Stomach (tissue), 19 donors: ENCODE measurements at places on chromosomes 1 and 21. TPM values are rescaled to one million over a fixed set of nuclear protein-coding genes. Genes with fewer than 3 reads are reported as not detected.
A peak's percentile ranks its signal among the peaks of the same experiment; 100 is the strongest.

- no peak for DNase-seq
These were observed 6.0 kb upstream of the TFF3 start for GRCh38 chr21:42321231-42321630.

- no peak for DNase-seq
These were observed 17.0 kb downstream of the NSL1 start for GRCh38 chr1:212774584-212774983.

GRCh38 chr1:179128520-179128919 lies 46.6 kb downstream of the TOR3A start:
- DNase-seq, result peak; percentile 41

DNA sequence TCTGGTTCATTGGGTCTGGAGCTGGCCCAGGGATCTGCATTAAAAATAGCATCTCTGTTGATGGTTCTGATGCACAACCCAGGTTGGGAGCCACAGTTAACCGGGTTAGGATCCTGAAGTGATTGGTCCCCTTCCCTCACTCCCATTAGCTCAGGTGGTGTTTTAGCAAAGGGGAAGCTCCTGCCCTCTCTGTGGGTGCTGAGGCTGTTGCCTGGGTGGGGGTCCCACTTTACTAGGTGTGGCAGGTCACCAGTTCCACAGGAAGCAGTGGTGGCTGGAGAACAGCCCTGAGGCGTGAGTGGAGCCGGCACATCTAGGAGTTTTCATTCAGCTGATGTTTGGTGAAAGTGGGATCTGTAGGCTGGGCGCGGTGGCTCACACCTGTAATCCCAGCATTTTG lies 86.5 kb downstream of the MAN1C1 start:
- DNase-seq, result no peak

- no peak for DNase-seq
These were observed 23.9 kb downstream of the FASLG start for GRCh38 chr1:172682812-172683211.

KIAA1614 gene
- not detected for total RNA-seq

NEK2 gene
- not detected for total RNA-seq

NT5C1A gene
- total RNA-seq, result 0.92 TPM
